ENCODE measurements at places on chromosomes 7 and 10.

- no peak for DNase-seq
Observed at GRCh38 chr7:158957510-158957906, 101.2 kb downstream of the DYNC2I1 start.

- DNase-seq: no peak
Observed at GRCh38 chr7:150975536-150976319, 2.4 kb downstream of the KCNH2 start.

DNA sequence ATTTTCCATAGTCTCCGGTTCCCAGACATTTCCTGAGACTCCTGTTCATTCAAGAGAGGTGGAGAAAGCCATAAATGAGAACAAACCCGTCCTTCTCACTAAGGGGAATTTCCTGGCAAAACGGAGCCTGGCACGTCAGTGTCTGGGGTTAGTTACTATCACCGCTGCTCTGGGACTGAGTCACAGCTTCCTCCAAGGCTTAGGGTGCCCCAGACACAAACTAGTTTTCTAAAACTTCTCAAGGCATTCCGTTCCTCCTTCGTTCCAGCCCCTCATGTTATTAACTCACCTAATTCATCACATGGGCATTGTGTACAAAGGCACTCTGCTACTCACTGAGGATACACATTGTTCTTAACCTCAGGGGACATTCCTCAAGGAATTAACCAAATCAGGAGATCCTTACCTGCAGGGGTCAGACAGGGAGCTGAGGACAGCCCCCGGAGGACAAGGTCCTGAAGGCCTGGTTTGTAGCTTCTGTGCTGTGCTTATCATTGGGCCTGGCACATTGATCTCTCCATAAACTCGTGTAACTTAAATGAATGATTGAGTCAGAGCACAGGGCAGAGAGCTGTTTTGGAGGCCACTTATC is 103.0 kb upstream of the KLF6 start:
- peak; percentile 29 for DNase-seq

DNA sequence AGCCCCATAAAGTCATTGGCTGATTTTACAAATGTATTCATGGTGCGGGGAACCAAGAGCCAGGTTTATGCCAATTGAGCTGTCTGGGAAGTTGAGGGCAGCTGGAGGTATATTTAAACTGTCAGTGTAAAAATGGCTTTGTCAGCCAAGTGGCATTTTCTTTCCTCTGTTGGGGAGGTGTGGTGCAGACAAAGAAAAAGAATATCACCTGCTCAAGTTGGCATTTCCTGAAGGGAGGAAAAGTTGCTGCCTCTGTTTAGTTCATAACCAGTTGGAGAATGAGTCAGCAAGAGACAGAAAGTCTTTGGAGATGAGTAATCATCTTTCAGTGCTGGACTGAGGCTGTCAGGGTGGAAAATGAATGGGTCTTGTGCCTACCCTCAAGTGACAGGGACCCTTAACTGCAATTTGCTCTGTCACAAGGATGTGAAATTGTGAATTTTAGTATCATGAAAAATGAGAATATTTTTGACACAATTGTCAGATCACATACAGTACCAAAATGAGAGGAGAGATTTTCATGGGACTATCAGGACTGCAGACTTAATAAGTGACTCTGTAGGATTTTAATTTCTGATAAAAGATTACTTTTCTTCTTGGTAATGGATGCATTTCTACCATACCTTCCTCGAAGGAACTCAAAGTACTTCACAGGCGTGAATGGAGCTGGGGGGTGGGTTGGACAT is 137.3 kb downstream of the ANLN start:
- no peak for DNase-seq

GRCh38 chr7:124032369-124033094 is at the start of gene TMEM229A:
TMEM229A (minus strand) TSS chr7:124033067; CDS start chr7:124033003, 64 bp downstream.
- no peak for DNase-seq

- DNase-seq: no peak
Observed at GRCh38 chr7:100785878-100786277, 41.4 kb downstream of the EPHB4 start.

All from stimulated activated CD4-positive, alpha-beta T cell treated with anti-CD3 and anti-CD28 coated beads, Interleukin-15, amount 100 ng/mL, for 1 hour (primary cell).